ENCODE measurements at places on chromosomes 5 and 9.
A peak's percentile ranks its signal among the peaks of the same experiment; 100 is the strongest.

DNA sequence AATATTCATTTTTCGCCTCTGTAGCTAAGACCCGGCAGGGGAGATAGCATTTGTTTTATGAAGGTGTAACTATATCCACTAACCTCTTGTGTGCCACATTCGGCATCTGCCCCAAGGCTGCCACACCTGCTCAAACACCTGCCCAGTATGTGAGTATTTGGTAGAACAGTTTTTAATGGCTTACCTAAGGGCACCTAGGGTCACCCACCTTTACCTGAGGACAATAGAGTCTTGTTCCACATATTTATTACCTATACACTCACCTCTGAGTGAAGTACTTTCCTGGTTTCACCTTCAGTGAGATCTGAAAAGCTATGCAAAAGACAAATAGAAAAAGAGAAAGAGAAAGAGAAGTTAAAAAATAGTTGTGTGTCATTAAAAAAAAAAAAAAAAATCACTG lies 68.0 kb upstream of the PIP5K1B start:
- no peak for DNase-seq

DNA sequence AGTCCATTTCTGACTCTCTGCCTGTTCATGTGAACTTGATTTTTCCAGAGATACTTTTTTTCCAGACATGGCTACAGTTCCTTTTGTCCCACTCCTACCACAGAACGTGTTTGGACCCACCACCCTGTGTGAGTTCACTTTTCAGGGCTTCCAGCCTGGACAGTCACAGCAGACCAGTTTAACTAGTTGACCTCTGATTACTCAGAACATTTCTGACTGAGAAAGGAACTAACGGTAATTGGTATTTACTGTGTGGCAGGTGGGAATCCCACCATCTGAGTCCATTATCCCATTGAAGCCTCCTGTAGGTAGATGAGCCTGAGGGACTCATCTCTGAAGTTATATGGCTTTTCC lies 210.1 kb downstream of the GOLPH3 start:
- DNase-seq: no peak

- no peak for DNase-seq
These were observed 37.4 kb downstream of the UBQLN1 start for GRCh38 chr9:83670381-83670780.

GRCh38 chr9:75615284-75615683 lies 275.2 kb upstream of the PCSK5 start:
- DNase-seq: no peak

DNA sequence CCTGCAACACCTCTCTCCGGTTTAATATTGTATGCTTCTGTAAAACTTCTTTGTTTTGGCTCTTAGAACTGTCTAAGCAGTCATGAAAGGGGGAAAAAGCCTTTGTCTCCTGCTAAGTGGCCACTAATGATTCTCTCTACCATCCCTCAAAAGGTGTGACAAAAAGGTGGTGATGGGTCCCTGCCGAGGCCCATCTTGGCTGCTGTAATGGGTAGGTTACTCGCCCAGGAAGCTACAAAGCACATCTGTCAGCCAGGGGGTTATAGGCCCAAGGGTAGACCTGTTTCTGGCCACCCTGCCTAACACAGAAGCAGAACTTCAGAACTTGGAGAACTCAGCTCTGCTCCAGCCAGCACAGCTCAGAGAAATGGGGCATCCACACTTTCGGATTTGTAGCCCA lies 1.6 kb downstream of the FAM219A start:
- no peak for DNase-seq

DNA sequence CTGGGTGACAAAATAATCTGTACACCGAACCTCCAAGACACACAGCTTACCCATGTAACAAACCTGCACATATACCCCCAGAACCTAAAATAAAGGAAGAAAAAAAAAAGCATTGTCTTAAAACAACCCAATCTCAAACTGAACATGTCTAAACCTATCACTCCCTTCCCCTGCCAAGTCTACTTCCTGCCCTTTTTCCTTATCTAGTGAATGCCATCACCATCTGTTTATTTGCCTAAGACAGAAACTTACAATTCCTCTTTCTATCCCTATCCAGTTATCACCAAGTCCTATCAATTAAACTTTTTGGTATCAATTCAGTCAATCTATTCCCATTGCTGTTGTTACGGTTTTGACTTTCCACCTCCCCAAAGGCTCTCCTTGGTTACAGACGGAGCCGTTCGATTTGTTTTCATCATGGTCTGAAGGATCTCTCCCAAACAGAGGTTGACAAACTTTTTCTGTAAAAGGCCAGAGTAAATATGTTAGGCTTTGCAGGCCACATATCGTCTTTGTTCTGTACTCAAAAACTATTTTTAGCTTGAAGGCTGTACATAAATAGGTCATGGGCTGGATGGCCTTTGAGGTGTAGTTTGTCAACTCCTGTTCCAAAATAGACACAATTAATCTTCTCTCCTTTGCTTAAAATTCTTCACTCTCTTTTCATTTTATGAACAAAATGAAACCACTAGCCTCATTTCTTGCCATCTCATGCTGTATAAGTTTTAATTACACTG lies 12.1 kb downstream of the NOL8 start:
- DNase-seq: no peak

DNA sequence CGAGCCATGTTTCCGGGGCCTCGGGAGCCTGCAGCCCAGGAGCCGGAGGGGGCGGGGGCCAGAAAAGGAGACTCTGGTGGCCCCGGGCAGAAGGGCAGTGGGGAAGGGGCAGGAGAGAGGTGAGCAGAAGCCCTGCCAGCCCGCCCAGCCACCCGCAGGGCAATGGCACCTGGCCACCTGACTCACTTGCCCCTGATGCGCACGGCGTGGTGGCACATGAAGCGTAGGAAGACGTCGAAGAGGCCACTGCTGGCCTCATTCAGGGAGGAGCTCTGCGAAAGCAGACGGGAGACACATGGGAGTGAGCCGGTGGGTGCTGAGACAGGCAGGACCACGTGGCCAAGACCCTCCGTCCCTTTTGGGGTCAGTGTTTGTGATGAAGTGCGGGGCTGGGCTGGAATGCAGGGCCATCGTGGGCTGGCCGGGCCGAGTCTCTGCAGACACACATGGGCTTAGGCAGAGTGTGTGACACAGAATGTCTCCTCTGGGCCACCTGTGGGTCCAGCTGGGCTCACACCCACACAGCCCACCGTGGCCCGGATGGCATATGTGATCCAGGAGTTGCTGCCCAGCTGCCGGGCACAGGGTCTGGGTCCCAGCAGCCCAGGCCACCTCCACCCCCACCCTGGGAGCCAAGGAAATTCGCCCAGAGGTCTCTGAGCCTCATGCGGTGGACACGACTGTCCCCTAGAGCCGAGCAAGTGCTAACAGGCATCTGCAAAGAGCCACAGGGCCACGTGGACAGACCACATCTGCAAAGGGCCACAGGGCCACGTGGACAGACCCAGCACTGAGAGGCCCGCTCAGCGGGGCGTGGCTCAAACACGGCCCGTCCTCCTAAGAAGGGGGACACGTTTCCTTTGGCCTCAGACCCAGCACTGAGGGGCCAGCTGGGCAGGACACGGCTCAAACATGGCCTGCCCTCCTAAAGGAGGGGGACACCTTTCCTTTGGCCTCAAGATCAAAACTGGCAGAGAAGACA lies 23.6 kb downstream of the TERT start:
- no peak for DNase-seq

GRCh38 chr5:64506567-64507263 lies 900 bp downstream of the RGS7BP start:
- DNase-seq: no peak

DNA sequence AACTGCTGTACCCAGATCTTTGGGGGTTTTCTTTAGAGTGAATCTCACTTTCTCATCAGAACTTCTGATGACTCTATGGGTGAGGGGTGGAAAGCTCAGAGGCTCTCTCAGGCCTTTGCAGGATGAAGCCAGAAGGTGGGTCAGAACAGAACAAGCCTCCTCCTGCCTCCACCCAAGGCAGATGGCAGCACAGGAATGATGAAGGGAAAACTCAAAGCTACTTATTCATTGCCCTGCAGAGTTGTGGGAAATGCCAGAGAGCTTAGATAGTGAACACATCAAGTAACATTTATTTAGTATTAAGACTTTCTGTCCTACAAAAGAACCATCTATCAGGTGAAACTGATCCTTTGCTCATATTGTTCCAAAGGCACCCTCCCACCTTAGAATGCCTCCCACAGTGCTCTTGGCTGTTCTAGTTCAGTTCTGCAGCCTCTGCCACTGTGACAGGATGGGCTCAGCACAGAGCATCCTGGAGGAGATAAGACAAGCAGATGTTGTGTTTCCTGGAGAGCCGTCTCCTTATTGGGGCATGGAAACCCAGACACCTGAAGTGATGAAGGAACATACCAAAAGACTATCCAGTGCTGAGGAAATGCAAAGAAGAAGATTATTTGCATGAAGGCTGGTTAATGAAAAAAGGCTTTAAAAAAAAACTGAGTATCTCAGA lies 146.6 kb downstream of the ADAMTS12 start:
- no peak for DNase-seq

GRCh38 chr9:11973011-11973410 lies 720.2 kb upstream of the TYRP1 start:
- DNase-seq: no peak

DNA sequence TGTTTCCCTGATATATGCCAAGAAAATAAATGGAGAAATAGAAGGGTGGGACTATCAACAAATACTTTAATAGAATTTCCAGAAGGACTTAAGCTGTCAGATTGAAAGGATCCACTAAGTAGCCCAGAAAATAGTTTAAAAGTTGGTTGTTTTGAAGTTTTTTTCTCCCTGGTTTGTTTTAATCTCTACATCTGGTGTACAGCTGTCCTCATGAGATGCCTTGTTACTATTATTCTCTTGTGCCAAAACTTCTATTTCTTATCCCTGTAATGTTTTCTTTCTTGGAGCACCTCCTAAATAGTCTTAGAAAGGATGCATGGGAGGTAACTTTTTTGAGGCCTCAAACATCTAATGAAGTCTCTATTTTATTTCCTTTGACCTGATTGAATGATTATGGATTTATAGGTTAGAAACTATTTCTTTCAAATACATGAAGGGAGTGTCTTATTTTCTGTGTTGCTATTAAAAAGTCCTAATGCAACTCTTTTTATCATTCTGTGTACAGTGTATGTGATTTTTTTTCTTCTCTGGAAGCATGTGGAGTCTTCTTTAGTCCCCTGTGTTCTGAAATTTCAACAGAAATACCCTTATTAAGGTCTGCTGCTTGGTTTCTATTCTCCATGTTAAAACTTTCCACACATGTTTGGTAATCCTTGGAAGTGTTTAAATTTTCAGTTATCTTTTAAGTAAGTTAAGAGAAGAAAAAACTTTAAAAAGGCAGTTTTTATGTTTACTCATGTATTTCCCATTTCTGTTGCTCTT lies 140.0 kb upstream of the CDKN2B start:
- no peak for DNase-seq

DNA sequence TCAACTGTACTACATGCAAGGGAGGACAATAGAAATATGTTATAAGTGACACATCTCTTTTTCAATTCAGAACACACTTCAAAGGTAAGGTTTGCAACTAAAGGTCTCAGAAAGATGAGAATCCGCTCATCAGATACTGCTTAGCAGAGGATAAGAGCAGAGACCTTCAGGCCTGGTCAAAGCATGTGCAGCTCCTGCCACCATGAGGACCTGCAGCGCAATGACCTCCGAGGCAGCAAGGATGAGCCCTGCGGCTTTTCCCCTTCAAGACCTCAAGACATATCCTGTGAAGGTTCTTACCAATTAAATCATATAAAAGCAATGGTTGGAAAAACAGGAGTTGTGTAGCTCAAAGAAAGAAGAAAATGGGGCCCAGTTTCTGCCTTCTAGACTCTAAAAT lies 135.8 kb downstream of the TRIM36 start:
- DNase-seq: peak; percentile 67

GRCh38 chr5:10538103-10538788 lies 25.6 kb upstream of the ANKRD33B start:
- DNase-seq: no peak

- DNase-seq: no peak
These were observed 2031.7 kb downstream of the EFNA5 start for GRCh38 chr5:105639068-105639467.

DNA sequence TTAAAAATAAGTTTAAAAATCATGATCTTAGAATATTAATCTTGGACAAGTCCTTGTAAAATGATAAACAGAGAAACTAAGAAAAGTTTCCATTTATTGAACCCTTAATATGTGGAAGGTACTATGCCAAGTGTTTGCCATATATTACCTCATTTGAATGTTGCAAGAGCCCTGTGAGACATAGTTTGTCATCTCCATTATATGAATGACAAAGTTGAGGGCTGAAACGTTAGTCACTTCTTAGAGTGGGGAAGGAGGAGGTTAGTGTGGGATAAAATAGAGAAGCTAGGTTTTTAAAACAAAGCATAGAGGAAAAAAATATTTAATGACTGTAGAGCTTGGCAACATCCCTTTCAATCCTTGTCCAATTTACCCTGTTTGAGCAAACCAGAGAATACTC lies 2.0 kb downstream of the TNC start:
- peak; percentile 41 for DNase-seq

GRCh38 chr9:78668148-78668832 lies 371.4 kb downstream of the PSAT1 start:
- no peak for DNase-seq

DNA sequence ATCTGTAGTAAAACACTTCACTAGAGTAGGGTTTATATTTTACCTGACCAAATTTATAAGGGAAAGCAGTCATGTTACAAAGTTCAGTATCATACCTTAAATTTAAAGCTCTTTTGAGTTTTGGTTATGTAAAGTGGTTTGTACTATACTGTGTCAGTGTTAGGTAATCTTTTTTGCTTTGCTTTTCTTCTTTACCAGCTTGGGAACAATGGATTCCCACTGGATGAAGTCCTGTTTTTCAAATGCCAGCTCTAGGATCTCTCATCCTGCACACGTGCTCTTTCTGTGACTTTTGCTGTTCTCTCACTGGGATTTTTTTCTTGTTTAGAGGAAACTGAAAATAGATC lies 15.9 kb downstream of the CYSTM1 start:
- DNase-seq: no peak

GRCh38 chr5:17315710-17316221 lies 98.3 kb downstream of the BASP1 start:
- peak; percentile 65 for DNase-seq

- no peak for DNase-seq
These were observed 46.0 kb downstream of the CNOT6 start for GRCh38 chr5:180540050-180540694.

DNA sequence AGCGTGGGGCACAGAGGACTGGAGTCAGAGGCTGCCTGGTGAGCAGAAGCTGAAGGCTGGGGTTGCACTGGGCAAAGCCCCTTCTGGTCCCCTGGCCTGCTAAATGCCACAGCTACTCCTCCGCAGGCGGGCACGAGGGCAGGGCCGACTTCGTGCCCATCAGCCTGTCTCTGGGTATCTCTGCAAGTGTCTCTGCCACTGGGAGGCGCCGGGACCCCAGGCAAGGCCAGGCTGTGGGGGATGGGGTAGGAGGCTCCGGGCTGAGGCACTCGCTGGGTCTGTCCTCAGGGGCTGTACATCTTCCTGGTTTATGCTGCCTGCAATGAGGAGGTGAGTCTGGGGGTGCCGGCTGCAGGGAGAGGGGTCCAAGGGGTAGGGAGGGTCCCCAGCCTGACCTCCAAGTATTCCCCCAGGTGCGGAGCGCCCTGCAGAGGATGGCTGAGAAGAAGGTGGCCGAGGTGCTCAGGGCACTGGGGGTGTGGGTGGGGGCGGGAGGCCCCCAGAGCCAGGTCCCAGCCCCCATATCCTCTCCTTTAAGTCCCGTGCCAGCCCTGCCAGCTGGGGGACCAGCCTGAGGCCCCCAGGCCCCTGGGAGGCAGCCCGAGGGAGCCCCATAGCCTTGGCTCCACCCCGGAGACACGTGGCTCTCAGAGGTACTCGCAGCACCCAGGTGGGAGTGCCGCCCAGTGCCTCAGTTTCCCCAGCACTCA lies 25.1 kb downstream of the ADGRD2 start:
- peak; percentile 47 for DNase-seq

GRCh38 chr5:158020555-158021418 lies 161.8 kb upstream of the CLINT1 start:
- DNase-seq: no peak

- no peak for DNase-seq
These were observed 71.6 kb downstream of the FBXL7 start for GRCh38 chr5:15571618-15572017.
